ENCODE measurements at places on chromosomes 13 and 19.

DNA sequence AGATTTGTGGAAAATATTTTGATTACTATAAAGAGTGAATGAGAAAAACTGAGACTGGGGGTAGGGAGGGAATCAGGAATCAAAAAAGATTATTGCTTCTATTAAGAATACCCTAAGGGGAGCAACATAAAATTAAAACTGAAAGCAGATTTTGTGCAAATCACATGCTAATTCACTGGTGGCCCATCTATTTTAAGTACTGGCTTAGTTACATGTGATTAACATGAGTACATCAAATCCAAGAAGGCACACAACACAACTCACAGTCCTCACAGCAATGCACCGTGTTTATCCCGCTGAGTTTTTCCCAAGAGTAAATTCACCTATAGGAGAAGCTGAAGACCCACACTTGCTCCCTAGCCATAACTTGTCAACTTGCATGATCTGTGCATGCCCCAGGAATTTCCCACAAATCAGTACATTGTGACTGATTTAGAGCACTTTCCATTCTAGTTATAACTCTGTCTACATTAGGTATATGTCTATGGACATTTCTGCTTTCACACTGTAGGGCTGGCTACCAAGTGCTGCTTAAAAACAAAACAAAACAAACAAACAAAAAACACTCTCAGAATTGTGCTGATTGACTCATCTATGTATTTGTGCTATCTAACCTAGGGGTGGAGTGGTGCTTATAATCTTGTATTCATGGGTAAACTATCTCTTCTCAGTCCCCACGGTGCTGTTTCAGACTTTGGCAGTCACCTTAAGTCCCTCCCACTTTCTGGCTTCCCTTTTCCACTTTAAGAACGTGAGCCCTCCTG, 24.3 kb downstream of the AMER2 start:
- no peak for DNase-seq

DNA sequence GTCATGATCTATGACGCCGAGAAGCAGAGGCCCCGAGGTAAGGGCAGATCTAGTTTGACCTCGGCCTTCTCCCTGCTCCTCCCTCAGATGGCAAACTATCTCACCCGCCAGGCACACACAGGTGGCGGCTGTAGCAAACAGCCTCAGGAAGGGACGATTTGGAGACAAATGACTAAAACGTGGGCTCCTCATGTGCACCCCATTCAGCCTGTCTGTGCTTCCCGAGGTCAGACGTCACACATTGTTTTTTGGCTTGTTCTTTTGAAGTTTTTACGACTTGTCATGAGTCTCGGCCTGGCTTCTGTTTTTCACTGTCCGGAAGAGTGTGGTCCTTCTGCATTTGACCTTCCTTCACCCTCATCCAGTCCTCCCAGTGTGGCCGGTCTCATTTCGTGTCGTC, 15.0 kb downstream of the DAZAP1 start:
- DNase-seq: no peak

DNA sequence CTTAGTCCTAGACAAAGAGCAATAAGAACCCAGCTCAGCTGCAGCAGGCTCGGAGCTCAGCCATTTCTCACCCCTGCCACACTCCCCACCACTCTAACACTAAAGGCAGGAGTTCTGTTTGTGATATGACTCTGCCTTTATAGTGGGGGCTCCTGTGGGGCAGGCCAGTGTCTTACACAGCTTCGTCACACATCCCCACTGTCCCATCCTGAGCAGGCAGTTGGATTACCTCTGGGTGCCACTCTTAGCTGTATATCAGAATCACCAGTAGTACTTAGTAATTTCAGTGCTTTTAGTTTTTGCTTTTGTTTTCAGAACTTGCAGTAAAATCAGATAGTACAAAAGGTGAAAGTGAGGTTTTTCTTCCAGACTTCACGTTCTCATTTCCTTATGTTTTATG, 16.8 kb downstream of the SAMD4B start:
- DNase-seq: no peak

DNA sequence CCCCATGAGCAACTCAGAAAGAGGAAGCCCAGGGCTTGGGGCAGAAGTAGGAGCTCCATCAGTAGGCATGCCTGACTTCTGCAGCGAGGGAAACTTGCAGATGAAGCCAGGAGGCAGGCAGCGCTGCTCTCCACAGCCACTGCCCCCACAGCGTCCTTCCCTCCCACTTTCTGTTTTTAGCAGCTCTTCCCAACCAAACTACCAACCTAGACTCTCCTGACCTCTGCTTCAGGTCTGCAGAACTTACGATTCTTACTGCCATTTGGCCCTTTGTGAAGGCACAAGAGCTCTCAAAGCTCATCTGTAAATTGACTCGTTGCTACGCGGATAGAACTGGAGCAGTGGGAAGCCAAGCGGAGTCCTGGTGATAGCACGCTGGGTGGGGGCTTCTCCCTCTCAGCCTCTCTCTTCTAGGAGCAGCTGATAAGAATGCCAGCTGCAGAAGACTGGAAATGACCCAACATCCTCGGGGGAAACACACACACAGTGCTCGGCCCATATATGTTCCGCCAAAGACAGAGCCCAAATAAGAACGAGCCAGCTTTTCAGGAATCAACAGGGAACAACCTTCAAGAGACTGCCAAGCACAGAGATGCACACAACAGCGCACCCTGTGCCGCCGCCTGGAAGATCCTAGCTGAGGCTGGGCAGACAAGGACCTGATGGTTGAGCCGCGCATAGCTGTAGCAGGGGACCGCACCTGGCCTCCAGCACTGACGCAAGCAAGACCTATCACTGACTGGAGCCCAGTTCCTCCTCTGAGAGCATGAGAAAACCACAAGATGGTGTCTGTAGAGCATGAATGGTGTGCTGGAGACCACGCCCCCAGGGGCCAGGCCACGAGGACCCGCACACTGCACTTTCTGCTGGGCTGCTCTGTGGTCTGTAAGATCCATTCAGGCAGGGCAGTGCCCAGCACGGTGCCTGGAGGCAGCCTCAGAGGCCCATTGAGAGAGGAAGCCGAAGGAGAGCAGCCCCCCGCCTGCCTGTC, 15.9 kb upstream of the SLC35E1 start:
- no peak for DNase-seq

DNA sequence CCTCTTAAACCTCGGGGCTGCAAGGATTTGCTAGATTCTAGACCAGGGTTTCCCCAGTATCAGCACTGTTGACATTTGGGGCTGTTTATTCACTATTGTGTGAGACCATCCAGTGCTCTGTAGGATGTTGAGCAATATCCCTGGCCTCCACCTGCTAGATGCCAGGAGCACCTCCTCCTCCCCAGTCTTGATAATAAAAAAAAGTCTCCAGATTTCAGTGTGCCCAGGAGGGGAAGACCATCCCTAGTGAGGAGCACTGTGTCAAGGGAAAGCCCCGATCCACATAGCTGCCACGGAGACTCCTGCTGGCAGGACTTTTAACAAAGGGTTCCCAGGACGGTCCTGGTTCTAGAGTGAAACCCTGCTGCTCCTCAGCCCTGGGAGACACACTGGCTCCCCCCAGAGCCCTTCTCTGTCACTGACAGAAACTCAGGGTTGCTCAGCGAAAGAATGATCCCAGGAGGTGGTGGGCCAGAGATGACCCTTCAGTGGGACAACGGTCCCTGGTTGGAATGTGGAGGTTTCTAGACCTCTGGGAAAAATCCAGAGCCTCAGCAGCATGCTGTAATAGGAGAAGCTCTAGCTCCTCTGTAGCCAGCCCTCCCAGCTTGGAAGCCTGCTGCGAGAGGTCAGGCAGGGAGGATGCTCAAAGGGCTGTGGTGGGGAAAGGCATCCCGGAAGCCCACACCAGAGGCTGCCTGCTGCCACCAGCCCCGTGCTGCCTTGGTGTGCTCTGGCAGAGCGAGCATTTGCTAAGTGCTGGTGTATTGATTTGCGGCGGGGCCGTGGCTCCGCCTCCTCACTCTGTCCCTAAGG, 20.3 kb downstream of the LYL1 start:
- DNase-seq: peak; percentile 55

GRCh38 chr13:44904967-44905366, 84.3 kb downstream of the NUFIP1 start:
- DNase-seq: peak; percentile 89

DNA sequence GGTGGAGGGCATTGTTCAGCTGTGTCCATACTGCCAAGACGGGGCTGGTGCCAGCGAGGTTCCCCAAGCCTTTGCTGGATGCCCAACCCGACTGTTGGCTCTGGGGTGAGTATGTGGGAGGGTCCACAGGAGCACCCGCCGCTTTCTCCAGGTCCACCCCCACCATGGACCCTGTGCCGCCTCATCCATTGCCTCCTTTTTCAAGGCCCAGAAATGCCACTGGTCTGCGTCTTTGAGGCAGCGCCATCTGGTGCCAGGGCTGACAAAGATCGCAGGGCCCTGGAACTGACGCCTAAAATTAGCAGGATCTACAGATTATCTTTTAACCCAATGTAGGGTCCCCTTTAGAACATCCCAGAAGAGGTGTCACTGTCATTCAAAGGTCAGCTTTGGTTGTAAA, 34.6 kb downstream of the NFIX start:
- no peak for DNase-seq

DNA sequence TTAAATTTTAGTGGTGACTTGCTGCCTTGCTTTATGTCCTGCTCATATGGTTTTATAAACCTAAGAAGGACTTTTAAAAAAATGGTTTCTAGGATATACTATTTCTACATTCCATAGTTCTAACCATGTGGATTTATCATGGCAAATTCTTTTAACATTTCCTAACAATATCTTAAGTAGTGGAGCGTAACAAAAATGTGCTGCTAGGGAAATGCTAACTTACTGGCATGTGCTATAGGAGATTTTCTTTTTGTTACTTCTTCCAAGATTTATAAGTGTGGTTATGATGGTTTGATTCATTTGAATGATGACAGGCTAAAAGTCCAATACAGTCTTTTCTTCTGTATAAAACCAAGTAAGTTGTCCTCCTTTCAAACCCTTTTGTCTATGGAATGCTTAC, 713.7 kb downstream of the SLITRK1 start:
- no peak for DNase-seq

DNA sequence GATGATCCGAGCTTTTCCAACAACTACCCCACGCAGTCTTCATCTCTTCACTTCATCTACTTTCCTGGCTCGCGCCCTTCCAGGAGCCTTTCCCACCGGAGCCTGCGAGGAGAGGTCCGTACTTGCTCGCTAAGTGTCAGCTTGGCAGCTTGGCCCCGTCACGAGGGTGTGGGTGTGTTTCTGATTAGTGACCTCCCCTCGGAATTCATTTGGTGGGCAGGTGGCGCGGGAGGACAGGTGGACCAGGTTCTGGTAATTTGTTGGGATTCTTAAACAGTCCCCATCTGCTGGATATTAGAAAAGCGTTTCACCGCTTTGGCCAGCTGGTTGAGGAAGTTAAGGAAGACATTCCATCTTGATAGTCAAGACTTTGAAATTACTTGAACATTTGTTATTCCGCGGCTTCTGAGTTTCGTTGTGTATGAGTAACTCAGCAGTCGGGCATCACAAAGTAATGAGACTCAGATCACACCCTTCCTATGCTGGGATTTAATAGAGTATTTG, 515 bp downstream of the UFM1 start:
- peak; percentile 54 for DNase-seq

- DNase-seq: no peak
These were observed 622.6 kb upstream of the PCDH20 start for GRCh38 chr13:62038214-62038613.

GRCh38 chr13:79398127-79398526, 7.9 kb downstream of the RBM26 start:
- no peak for DNase-seq

- DNase-seq: no peak
These were observed 25.5 kb upstream of the SACS start for GRCh38 chr13:23458989-23459388.

GRCh38 chr13:82220641-82221040, 1661.6 kb downstream of the SLITRK1 start:
- no peak for DNase-seq

DNA sequence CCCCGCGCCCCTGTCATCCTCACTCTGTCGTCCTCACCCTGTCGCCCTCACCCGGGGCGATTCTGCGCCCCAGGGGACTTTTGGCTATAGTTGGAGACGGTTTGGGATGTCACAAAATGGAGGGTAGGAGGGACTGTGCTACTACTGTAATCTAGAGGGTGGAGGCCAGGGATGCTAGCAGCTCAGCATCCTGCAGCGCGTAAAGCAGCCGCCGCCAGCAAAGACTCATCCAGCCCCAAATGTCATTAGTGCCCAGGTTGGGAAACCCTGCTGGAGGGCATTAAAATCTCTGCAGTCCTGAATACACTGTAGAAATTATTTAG, 362 bp downstream of the ZNF557 start:
- no peak for DNase-seq

DNA sequence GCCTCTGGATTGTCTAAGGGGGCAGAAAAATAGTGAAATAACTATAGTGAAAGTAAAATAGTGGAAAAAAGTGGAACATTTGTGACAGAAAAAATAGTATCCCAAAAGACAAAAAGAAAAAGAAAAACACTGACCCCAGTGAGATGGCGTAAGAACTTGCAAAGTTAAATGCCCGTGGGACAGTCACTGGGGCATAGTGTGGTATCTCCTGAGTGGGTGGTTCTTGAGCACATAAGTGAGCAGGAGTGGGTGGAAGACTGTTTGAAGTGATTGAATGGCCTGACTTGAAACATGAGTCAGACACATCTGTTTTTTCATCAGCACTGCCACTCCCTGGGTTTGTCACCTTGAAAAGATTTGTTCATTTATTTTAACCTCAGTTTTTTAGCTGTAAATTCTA, 2.5 kb downstream of the ZNF430 start:
- peak; percentile 10 for DNase-seq

GRCh38 chr19:47381653-47382279, 32.7 kb downstream of the DHX34 start:
- DNase-seq: no peak

- no peak for DNase-seq
These were observed 14.2 kb downstream of the EGLN2 start for GRCh38 chr19:40813182-40813581.

DNA sequence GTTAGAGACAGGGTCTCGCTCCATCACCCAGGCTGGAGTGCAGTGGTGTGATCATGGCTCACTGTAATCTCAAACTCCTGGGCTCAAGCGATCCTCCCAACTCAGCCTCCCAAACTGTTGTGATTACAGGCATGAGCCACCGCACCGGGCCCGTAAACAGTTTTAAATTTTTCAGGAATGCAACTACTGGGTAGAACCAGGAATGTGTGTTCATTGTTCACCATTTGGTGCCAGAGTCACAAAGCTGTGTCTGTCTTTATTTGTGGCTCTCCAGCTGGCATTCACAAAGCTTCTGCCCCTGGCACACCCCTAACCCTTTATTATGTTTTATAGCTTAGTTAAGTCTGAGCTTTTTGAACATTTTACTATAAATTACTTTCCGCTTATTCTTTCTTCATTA, 19.8 kb upstream of the ACP7 start:
- DNase-seq: no peak

DNA sequence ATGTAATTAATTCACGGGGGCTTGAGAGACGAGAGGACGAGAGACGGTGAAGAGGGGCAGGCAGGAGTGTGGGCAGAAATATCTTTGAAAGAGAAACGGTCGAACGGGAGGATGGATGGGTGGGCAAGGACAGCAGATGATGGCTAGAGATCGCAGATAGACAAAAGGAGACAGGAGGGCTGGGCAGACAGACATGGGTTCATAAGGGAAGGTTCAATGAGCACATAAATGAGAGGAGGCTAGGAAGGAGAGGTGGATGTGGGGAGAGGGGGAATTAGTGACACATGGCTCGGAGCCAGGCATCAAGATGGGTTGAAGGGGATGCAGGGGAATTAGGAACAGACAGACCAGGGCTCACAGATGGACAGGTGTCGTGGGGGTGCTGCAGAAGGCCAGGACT, 1.1 kb downstream of the SYT3 start:
- DNase-seq: no peak

GRCh38 chr13:97855570-97856303, 97.7 kb upstream of the IPO5 start:
- peak; percentile 83 for DNase-seq

Data from GM03348 (cell line).